NCI-H774 (cell line): ENCODE measurements at places on chromosomes 16 and 17.

- no peak for DNase-seq
These were observed 37.8 kb upstream of the ALDH3A1 start for GRCh38 chr17:19785854-19786253.

DNA sequence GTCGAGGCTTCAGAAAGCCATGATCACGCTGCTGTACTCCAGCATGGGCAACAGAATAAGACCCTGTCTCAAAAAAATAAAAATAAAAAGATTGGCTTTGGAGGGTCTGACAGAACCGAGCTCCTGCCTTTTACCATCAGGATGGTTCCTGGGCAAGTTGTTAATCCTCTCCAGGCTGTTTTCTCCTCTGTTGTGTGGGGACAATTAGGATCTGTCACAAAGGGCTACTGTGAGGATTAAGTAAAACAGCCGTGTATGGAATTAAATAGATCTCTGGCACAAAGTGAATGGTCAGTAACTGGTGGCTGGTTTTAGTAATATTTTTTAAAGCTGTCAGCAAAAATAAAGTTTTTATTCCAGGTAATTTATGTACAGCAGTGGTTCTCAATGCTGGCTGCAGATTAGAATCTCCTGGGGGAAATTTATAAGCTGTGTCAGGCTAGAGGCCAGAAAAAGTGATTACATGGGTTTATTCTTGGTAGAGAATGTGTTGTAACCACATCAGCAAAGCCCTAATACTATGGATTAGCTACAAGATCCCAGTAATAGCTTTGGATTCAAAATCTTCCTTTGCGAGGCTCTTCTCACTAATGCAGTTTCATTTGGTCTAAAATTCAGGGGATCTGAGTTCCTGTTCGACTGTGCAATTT, 47.2 kb downstream of the GPRC5B start:
- no peak for DNase-seq

- no peak for DNase-seq
These were observed 31.3 kb upstream of the CCDC182 start for GRCh38 chr17:57776366-57776765.

DNA sequence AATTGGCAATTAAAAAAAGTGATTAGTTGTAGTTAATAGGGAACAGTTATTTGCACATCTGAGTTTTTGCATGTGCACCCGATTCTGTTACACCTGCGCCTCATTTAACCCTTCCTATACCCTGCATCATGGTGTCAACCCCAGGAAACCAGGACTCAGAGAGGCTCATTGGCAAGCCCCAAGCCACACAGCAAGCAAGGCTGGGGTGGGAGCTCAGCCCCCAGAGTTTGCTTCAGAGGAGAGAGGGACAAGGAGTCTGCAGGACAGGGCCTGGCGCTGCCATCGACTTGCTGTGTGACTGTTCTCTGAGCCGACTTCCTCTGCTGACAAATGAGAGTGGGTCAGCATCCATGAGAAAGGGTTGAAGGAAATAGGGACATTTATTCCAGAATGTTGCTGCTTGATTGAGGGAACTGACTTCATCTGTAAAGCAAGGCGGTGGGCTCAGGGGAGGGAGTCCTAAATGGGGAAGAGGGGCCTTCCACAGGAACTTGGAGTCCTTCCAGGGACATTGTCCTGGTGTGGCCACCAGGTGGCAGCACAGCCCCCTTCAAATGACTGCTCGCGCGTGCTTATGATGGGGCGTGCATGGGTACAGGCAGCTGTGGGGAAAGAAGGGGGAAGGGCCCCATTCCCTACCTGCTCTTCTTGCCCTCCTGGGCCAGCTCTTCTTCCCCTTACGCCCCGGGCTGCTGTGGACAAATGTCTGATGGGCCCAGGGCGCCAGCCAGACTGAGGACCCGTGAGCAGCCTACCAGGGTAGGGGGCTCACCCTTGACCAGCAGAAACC, 51.6 kb downstream of the NT5M start:
- DNase-seq, result no peak

DNA sequence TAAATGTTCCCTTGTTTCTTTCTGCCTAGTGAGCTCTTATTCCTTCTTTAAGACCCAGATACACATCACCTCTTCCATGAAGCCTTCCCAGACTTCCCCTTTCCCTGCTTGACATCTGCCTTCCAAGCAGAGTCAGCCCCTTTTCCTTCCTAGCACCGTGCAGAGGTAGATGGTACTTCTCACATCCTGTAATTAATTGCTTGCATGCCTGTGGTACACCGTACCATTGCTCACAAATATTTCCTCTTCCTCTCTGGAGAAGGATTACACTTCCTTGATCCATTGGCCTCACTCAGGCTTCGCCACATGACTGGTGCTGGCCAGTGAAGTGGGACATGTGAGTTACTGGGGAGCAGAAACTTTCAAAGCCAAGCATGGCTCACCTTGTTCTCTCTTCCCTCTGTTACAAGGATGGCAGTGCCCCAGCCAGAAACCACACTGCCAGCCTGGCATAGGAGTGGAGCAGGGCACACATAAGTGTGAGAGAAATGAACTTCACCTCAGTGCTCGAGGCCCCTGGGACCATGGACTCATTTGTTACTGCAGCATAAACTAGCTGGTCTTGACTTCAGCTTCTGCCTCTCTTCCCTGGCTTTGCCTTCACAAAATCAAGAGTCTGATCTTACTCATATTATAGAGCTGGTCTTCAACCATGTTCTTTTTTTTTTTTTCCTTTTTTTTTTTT, 44.0 kb downstream of the SOST start:
- DNase-seq, result no peak
